ENCODE measurements at places on chromosomes 16 and 17.

DNA sequence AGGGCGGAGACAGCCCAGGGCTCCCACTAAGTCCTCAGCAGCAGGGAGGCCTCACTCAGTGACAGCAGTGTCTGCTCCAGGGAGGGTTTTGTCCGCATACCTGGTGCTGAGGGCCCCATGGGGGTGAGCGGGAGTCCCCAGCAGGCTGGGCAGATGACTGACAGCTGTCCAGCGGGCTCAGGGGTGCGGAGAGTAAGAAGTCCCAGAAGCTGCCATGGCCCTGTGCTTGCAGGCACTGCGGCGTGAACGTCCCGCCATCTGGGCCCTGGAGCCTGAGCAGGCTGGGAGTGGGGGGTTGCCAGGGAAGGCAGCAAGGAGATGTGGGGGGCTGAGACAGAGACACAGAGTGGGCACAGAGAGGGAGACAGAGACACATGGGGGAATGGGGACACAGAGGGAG is 20.1 kb downstream of the CACNA1G start:
- H3K4me3 ChIP-seq = no peak overlapping the region
- H3K27ac ChIP-seq = no peak overlapping the region
- peaks cover 20% of the 10 kb centered on the region for H3K4me1 ChIP-seq
- peaks cover 2% of the 10 kb centered on the region for H3K36me3 ChIP-seq

- DNase-seq = no peak
- H3K27ac ChIP-seq = no peak overlapping the region
Observed at GRCh38 chr16:73768786-73769203, 527.8 kb upstream of the PSMD7 start.

GRCh38 chr16:87317750-87318644 is 805 bp upstream of the C16orf95 start:
- no peaks in the 10 kb centered on the region for H3K27me3 ChIP-seq
- peaks cover 8% of the 10 kb centered on the region for H3K4me1 ChIP-seq
- no peak overlapping the region for H3K27ac ChIP-seq
- peaks cover 4% of the 10 kb centered on the region for H3K36me3 ChIP-seq
- DNase-seq = no peak

DNA sequence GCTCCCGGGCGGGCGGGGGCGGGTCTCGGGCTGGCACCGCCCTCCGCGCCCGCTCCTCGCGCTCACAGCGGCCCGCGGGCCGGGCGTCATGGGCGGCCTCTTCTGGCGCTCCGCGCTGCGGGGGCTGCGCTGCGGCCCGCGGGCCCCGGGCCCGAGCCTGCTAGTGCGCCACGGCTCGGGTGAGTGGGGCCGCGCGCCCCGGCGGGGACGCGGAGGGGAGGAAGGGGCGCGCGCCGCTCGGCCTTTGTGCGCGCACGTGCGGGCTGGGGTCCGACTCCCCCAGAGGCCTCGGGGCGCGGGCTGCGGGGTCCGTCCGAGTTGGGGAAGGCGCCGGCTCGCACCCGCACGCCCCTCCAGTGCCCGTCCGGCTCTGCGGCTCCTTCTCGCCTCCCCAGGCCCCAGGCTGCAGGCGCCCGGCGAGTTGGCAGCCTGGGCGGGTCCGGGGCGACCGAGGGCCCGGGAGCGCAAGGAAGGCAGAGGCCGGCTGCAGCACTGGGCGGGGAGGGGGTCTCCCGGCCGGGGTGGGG is at the start of gene NME4:
NME4 (plus strand) TSS at position 65 of the 527 bp plus-strand sequence; CDS start at position 89, 24 bp downstream.
- peak within 1 kb of the TSS; percentile 69 for H3K27ac ChIP-seq
- H3K27me3 ChIP-seq = no peaks in the 10 kb centered on the region
- H3K4me3 ChIP-seq = peak within 1 kb of the TSS; percentile 94
- H3K36me3 ChIP-seq = peaks cover 21% of the 10 kb centered on the region

DNA sequence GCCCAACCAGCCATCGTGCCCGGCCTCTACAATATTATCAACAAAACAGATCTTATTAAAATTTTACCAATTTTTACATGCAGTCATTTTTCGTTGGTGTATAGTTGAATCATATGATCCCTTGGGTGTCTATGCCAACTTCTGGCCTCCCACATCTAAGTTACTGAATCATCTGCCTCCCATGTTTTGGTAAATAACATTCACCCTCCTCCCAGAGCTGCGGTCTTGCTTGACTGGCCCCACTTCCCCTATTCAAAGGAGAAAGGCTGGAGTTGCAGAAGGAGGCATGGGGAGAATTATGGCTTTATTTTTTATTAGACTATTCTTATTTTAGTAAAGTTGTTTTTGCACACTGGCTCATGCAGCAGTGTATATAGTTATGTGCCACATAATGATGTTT is 18.5 kb upstream of the CCL23 start:
- H3K27ac ChIP-seq = no peak overlapping the region
- H3K27me3 ChIP-seq = peaks cover 8% of the 10 kb centered on the region
- DNase-seq = no peak
- no peak overlapping the region for H3K4me3 ChIP-seq
- H3K4me1 ChIP-seq = no peaks in the 10 kb centered on the region
- H3K36me3 ChIP-seq = no peaks in the 10 kb centered on the region

DNA sequence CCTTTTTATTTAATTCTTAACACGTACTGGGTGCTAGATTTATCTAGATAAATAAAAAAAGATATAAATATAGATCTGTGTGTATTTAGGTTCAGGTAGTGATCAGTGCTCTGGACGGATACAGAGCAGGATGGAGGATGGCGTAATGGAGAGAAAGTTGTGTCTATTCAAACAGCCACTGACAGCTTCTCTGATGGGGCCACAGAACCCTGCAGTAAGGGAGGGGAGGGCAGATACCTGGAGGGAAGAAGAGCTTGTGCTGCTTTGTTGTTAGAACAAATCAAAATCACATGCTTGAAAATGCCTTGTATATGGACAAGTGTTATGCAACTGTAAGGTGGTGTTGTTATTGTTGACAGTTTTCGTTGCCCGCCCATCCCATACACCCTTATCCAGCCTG is 170.2 kb downstream of the UTP18 start:
- no peaks in the 10 kb centered on the region for H3K36me3 ChIP-seq
- DNase-seq = no peak
- no peak overlapping the region for H3K4me3 ChIP-seq
- H3K27me3 ChIP-seq = no peaks in the 10 kb centered on the region

DNA sequence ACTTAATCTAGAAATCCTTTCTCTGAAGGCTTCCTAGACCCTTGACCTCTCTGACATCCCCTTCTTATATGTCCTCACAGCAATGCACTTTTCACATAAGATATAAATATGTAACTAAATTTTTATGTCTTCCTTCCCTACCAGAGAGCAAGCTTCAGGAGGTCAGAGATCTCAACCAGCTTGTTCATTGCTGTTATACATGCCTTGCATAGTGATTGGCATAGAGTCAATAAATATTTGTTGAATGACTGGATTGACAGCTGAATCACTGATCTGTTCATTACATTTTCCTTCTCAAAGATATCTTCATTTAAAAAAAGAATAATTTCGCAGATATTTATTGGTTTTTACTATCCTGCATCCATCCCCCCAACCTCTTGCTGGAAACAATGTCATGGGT is 29.5 kb downstream of the HYDIN start:
- no peaks in the 10 kb centered on the region for H3K36me3 ChIP-seq
- no peaks in the 10 kb centered on the region for H3K27me3 ChIP-seq
- H3K4me1 ChIP-seq = no peaks in the 10 kb centered on the region
- no peak overlapping the region for H3K27ac ChIP-seq
- no peak for DNase-seq
- H3K4me3 ChIP-seq = no peak overlapping the region

- H3K27ac ChIP-seq = no peak overlapping the region
- no peaks in the 10 kb centered on the region for H3K27me3 ChIP-seq
- H3K36me3 ChIP-seq = no peaks in the 10 kb centered on the region
Observed at GRCh38 chr16:30046178-30046577, 15.1 kb upstream of the TLCD3B start.

- no peak overlapping the region for H3K27ac ChIP-seq
- H3K4me3 ChIP-seq = no peak overlapping the region
- DNase-seq = no peak
- no peaks in the 10 kb centered on the region for H3K27me3 ChIP-seq
- no peaks in the 10 kb centered on the region for H3K36me3 ChIP-seq
Observed at GRCh38 chr17:17902376-17902775, 65.6 kb upstream of the SREBF1 start.

DNA sequence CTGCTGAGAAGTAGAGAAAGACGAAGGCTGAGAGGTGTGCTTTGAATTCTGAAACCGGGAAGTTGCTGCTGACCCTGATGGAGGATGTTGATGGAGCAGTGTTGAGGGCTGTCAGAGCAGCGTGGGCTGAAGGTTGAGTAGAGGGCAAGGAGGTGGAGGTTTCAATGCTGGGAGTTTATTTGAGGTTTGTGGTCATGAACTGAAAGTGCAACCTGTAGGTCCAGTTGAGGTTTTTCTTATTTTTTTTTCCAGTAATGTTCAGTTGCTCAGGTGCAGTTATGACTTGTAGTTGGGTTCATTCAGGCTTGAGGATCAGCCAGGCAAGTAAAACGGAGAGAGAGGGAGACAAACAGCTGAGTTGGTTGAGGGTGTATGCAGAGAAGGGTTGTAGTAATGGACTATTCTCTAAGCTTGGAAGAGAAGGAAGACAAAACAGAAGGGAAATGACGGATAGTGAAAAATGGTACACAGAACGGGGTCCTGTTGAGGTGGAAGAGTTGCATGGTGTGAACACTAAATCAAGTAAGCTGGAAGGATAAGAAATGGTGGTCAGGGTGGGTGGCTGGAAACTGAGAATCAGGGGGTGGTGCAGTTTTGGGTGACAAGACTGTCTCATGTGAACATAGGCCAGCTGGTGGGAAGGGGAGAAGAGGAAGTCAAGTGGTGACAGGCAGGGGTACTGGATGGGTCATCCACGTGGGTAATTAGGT is 8.7 kb upstream of the UBE2G1 start:
- no peaks in the 10 kb centered on the region for H3K27me3 ChIP-seq
- H3K36me3 ChIP-seq = no peaks in the 10 kb centered on the region
- H3K27ac ChIP-seq = no peak overlapping the region
- H3K4me3 ChIP-seq = no peak overlapping the region

- H3K4me3 ChIP-seq = no peak overlapping the region
- no peak overlapping the region for H3K27ac ChIP-seq
- no peaks in the 10 kb centered on the region for H3K36me3 ChIP-seq
- peaks cover 6% of the 10 kb centered on the region for H3K4me1 ChIP-seq
- no peak for DNase-seq
Observed at GRCh38 chr17:31538080-31538762, 146.7 kb downstream of the RAB11FIP4 start.

DNA sequence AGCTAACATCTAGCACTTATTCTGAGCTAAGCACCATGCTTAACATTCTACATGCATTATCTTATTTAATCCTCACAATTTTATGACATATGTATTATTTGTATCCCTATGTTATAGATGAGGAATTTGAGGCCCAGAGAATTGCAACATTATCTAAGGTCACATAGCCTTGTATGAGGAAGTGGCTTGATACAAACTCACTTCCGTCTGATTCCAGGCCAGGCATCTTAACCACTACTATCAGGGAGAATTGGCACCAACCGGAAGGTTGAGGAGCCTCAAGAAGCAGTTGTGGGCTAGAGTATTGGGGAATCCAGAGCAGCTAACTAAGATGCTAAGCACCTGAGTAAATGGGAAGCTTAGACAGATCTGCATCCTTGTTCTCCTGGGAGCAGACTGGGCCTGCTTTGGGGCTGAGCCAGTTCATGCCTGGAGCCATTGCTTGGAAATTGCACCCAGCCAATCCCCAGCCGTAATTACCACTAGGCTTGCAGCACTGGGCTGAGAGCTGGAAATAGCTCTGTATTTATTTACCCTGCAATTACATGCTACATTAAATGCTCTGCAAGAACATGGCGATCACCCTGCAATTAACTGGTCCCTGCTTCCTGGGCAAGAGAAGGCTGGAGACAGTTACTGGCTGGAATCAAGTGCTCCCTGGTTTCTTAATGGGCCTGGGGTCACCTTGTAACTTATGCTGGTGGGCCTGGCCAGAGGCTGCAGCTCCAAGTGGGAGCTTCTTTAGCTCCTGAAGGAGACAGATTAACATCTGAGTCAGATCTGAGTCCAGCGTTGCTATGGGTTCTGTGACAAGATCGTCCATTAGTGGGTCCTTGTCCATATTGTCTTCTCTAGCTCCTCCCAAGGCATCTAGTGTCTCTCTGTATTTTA is 273.1 kb upstream of the CCL2 start:
- DNase-seq = no peak
- no peaks in the 10 kb centered on the region for H3K4me1 ChIP-seq
- no peaks in the 10 kb centered on the region for H3K36me3 ChIP-seq

All from neuronal stem cell (in vitro differentiated cells).